ENCODE measurements at places on chromosomes 6 and 20.

DNA sequence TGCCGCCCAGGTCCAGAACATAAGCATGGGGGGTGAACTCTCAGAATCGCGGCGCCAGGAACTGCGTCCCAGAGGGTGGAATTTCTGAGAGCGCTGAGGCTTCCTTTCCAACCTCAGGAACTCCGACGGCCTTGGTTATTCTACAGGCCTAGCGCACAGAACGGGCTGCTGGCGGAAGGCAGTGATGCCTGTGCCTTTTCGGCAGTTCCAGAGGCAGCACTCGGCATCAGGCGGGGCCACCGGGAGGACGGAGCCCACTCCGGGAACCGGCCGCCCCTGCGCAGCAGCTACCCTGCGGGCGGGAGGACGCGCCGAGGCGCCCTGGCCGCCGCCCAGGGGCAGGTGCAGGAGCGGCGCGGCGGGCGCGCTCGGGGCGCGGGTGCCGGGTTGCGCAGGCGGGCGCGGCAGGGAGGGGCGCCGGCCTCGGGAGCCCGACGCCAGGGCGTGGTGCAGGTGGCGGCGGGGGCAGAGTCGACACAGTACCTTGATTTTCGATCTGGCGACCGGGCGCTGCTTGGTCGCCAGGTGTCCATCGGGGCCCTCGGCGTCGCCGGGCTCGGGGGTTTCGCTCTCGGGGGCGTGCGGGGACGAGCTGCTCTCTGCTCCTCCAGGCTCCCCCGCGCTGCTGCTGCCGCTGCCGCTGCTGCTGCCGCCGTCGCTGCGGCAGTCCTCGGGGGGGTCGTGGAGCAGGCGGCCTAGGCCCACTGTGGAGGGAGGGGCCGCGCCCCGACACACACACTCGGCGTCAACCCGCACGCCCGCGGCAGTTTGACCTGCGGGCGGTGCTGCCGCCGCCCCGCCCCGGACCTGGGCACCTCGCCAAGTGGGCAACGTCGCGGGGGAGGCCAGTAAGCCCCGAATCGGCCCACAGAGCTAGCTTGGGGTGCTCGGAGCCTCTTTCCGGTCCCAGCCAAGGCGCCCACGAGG is 1.3 kb downstream of the OVOL2 start:
- no peak for DNase-seq

- no peak for DNase-seq
Observed at GRCh38 chr6:31419842-31420241, 16.4 kb downstream of the MICA start.

DNA sequence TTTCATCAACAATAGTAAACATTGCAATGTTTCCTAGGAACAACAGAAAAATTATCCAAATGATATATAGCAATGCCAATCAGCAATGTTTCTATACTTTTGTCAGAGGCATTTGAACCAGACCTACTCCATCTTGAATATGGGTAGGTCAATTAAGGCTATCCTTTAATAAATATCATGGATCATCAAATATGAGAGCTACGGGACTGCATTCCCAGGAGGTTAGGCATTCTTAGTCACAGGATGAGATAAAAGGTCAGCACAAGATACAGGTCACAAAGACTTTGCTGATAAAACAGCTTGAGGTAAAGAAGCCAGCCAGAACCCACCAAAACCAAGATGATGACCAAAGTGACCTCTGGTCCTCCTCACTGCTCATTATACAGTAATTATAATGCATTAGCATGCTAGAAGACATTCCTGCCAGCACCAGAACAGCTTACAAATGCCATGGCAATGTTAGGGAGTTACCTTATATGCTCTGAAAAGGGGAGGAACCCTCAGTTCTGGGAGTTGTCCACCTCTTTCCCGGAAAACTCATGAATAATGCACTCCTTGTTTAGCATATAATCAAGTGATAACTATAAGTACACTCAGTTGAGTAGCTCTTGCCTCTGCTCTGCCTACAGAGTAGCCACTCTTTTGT is 8.6 kb upstream of the SERPINB6 start:
- DNase-seq: no peak

DNA sequence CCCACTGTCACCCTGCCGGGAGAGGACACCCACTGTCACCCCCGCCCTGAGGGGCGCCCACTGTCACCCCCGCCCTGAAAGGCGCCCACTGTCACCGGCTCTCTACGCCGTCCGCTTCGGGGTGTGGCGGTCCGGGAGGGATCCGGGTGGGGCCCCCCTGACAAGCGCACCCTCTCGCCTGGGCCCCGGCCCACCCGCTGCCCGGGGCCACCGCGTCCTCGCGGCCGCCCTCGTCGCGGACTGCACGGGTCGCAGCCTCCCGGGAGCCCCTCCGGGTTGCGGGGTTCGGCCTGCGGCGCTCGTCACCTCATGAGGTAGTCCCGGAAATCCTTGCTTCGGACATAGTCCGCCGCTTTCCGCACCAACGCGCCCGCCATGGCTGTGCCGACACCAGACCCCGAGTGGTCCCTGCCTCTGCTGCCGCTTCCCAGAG is 224 bp downstream of the MPC1 start:
- DNase-seq: no peak

- no peak for DNase-seq
Observed at GRCh38 chr6:167107787-167108186, 15.1 kb upstream of the CCR6 start.

- DNase-seq: no peak
Observed at GRCh38 chr6:53029257-53029656, 34.2 kb upstream of the GSTA4 start.

- DNase-seq: no peak
Observed at GRCh38 chr20:4490045-4490444, 231.7 kb upstream of the PRND start.

DNA sequence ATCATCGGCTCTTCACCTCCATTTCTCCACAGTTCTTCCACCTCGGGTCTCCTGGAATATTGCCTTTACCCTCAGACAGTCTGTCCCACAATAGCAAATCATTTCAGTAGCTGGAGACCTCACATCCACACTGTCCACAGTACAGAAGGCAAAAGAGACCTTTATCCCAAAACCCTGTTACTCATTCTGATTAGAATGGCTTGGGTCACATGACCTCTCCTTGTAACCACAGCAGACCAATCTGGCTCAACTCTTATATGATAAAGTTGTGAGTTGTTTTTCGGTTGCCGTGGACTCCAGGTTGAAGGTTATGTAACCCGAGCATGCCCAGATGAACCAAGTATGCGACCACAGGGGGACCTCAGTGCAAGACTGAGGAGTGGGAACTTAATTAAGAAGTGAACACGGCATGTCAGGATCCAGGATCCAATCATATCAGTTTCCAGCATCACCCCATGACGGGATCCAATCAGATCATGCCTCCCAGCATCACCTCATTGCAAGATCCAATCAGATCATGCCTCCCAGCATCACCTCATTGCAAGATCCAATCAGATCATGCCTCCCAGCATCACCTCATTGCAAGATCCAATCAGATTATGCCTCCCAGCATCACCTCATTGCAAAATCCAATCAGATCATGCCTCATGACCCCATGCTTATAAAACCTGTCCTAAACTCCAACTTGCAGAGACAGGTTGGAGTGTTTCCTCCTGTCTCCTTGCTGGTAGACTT is 68.7 kb downstream of the LY86 start:
- DNase-seq: no peak

DNA sequence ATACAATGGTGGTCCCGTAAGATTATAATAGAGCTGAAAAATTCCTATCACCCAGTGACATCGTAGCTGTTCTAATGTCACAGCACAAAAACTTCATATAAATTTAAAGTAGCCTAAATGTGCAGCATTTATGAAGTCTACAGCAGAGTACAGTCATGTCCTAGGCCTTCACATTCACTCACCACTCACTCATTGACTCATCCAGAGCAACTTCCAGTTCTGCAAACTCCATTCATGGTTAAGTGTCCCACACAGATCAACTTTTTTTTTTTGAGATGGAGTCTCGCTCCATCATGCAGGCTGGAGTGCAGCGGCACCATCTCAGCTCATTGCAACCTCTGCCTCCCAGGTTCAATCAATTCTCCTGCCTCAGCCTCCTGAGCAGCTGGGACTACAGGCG is 20.9 kb upstream of the KCNG1 start:
- no peak for DNase-seq

DNA sequence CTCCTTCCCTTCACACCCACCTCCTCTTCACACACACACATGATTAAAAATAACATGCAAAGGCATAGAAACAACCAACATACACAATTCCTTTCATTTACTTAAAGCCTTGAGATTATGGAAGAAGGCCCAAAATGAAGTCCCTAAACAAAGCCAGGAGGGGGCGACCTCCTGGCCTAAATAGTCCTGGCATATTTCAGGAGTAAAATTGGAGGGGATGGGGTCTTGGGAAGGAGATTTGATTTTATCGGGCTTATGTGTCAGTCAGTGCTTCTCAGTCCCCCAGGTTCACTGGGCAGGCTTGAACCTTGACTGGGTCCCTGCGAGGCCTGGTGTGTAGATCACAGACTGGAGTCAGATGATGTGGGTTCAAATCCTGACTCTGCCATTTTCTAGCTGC is 266.4 kb downstream of the SAMD5 start:
- no peak for DNase-seq

DNA sequence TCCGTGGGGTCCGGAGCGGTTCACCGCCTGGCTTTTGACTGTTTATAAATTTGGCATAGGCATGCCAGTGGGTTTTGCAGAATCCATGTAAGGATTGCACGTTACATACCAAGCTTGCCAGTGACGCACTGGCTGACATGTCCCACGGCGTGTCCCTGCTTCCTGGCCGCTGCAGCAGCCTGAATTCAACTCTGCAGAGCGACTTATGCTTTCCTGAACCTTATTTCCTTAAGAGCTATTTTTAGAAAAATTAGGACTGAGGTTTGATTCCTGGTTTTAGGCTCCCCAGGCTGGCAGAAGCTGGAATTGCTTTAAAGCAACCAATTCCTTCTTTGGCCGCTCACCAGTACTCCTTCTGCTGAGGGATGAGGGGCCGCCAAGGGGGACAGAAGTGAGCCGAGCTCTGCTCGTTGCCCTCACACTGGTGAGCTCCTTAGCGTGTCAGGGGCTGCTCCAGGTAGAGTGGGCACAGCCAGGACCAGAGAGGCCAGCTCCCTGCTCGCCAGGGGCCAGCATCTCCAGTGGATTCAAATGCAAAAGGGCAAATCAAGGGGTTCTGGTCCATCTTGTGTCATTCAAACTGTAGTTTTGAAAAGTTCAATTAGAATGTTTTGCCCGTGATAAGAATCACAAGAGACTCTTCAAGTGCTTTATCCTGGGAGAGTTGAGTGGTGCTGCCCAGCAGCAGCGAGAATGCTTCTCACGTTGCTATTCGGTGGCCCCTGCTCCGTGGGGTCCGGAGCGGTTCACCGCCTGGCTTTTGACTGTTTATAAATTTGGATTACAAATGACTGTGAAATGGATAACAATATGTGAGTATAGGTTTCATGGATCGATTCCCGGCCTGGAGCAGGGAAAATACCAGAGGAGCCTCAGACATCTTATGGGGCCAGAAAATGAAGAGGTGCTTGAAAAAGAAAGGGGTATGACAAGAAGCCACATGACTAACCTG is 17.5 kb upstream of the IRF4 start:
- no peak for DNase-seq

DNA sequence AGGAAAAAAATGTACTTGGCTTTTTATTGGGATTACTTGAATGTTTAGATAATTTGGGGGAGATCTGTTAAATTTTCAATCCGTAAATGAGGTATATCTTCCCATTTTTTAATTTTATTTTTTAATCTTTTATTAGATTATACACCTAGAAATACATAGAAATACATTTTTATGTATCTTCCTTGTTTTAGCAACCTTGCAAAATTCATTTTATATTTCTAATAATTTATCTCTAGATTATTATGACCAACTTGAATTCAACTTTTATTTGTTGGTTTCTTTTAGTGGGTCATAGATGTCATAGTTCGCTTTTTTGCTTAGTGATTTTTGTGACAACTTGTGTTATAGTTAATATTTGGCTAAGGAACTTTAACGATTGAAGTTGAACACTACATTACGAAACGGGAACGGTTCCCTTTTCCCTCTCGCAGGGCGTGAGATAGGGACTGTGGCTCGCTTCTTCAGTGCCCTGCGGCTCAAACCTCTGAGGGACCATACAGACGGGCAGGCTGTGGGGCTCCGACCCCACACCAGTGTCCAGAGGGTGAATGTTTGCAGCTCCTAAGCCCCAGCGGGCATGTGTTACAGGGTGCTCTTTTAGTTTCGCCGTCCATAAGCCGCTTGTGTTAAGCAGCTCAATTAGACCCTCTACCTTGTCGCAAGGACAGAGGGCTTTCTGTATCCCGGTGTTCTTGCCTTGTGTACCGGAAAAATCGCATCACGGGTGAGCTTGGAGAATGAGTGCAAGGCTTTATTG is 53.8 kb downstream of the PRND start:
- no peak for DNase-seq

- no peak for DNase-seq
Observed at GRCh38 chr6:119463081-119463626, 113.6 kb upstream of the MAN1A1 start.

DNA sequence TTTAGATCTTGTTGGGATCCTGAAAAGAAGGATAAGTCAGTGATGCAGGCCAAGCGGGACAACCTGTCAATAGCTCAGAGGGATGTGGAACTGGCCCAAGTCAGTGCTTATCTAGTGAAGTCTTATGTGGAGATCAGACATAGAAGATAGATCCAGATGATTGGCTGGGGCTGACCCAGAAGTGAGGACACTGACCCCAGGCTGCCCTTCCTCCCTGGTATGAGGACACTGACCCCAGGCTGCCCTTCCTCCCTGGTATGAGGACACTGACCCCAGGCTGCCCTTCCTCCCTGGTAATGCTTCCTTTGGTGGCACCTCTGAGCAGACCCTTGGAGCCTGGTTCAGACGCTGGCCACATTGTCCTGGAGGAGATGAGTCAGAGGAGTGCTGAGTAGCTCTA is 159.7 kb downstream of the PHACTR3 start:
- DNase-seq: no peak

- DNase-seq: no peak
Observed at GRCh38 chr6:157647261-157647915, 175.7 kb upstream of the SNX9 start.

DNA sequence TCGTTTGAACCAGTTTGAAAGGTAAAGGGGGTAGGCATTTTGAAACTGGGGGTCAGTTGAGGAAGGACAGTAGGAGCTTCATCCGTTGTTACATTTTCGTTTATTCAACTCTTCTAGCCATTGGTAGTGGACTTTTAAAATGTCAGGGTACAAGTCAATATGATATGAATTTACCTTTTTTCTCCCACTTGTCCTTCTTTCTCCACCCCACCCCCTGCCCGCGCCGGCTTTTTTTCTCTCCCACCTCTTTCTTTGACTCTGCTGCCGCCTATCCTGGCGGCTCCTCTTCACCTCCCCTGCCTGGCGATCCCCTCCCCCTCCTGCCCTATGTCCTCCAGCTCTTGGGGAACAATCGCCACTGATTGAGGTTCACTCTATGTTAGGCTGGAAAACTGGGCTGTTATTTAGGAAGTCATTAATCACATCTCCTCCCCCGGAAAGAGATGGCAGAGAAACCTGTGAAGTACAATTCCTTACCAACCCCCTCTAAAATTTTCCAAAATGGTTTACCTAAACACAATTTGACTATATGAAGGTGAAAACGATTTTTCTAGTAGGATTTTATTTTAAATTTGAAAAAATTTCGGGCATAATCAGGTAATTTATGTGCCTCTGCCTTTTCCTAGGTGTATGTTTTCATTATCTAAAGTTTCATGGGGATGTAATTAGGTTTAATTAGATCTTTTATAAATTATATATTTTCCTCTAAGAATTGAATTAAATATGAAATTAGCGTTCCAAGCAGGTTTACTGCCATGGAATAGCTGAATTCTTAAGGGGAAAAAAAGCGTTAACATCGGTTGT is 778 bp upstream of the LIN28B start:
- peak; percentile 25 for DNase-seq

Data from SHP77 (cell line).